Vagina (tissue), 2 donors: ENCODE measurements at places on chromosomes 12 and 14. TPM values are rescaled to one million over a fixed set of nuclear protein-coding genes. Genes with fewer than 3 reads are reported as not detected.

DNA sequence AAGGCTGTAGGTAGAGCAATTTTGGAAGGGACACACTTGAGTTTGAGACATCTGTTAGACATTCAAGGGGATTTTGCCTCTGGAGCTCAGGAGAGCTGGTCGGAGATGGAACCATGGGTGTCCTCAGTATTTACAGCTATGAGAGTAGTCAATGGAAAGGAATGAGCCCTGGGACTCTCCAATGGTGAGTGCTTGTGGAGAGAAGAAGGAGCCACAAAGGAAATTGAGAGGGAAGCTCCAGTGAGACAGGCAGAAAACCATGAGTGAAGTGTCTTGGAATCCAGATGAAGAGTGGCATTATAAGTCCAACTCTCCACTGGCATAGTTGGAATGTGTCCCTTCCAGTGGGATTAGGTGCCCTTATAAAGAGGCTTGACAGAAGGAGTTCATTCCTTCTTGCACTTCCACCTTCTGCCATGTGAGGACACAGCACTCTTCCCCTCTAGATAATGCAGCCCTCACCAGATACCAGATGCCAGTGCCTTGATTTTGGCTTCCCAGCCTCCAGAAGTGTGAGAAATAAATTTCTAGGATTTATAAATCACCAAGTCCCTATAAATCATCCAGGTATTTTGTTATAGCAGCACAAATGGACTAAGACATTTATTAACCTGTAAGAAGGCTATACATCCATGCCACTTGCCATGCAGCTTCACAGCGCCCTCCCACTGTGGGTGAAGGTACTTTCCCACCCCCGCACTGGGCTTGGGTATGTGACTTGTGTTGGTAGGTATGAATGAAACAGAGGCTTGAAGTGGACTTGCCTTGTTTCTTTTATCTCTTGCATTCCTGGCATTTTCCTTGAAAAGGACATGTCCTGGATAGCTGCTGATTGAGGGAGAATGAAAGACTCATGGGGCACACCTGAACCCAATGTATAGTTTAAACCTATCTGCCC, 27.3 kb downstream of the LLPH start:
- H3K4me1 ChIP-seq, result no peaks in the 10 kb centered on the region
- H3K27me3 ChIP-seq, result no peaks in the 10 kb centered on the region
- H3K4me3 ChIP-seq, result no peak overlapping the region
- H3K36me3 ChIP-seq, result no peaks in the 10 kb centered on the region
- H3K27ac ChIP-seq, result no peak overlapping the region

The HOXC12 gene
- not detected for total RNA-seq

The TSHR gene
- not detected for total RNA-seq

The SERPINA3 gene
- total RNA-seq, result 328 TPM

GRCh38 chr14:57326253-57326652, 57.5 kb downstream of the AP5M1 start:
- no peaks in the 10 kb centered on the region for H3K27me3 ChIP-seq
- H3K4me1 ChIP-seq, result no peaks in the 10 kb centered on the region
- no peak for DNase-seq
